ENCODE measurements at places on chromosomes 1 and 21. TPM values are rescaled to one million over a fixed set of nuclear protein-coding genes. Genes with fewer than 3 reads are reported as not detected.

The UBL4B gene
- total RNA-seq = not detected

The NEGR1 gene
- 0.03 TPM for total RNA-seq

The GNAT2 gene
- not detected for total RNA-seq

The C1orf94 gene
- total RNA-seq = not detected

The CASQ2 gene
- total RNA-seq = not detected

The MPL gene
- total RNA-seq = not detected

The GPR37L1 gene
- not detected for total RNA-seq

The LIN9 gene
- 1.5 TPM for total RNA-seq

The SLC22A15 gene
- 0.08 TPM for total RNA-seq

The ARHGEF10L gene
- total RNA-seq = 0.11 TPM

The JUN gene
- total RNA-seq = 585 TPM

The SLC6A17 gene
- not detected for total RNA-seq

The DLGAP3 gene
- 0.34 TPM for total RNA-seq

The KRTAP6-2 gene
- not detected for total RNA-seq

The PRELP gene
- not detected for total RNA-seq

The ARHGAP30 gene
- total RNA-seq = 78.9 TPM

The NPR1 gene
- not detected for total RNA-seq
